ENCODE measurements at places on chromosomes 5 and 9.

DNA sequence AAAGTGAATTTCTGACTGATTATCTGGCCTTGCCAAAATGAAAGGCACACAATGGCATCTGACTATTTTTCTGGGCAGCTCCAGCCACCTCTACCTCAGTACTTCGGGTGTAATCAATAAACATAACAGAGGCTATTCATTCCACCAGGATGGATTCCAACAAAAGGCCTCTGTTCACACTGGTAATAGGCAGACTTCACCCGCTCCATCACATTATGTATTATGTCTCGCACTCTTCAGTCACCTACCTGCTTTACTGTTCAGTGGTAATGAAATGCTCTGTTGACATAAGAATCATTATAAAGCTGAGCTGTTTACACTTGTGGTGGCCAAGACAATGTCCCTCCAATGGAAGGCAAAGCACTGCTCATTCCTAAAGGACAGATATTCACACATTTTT lies 1333.7 kb upstream of the WWC1 start:
- no peak for DNase-seq

DNA sequence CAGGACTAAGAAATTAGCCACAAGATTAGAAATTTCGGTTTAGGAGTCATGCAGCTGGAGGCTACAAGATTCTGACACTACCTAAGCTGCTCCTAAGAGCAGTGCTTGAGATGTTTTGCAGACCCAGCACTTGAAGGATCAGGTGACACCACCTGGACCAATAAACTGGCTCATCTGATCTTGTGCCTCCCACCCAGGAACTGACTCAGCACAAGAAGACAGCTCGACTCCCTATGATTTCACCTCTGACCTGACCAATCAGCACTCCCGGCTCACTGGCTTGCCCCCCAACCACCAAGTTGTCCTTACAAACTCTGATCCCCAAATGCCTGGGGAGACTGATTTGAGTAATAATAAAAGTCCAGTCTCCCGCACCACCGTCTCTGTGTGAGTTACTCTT lies 170.4 kb downstream of the TTC39B start:
- no peak for DNase-seq

GRCh38 chr9:35490155-35490909 lies 421 bp downstream of the RUSC2 start:
- DNase-seq, result no peak

DNA sequence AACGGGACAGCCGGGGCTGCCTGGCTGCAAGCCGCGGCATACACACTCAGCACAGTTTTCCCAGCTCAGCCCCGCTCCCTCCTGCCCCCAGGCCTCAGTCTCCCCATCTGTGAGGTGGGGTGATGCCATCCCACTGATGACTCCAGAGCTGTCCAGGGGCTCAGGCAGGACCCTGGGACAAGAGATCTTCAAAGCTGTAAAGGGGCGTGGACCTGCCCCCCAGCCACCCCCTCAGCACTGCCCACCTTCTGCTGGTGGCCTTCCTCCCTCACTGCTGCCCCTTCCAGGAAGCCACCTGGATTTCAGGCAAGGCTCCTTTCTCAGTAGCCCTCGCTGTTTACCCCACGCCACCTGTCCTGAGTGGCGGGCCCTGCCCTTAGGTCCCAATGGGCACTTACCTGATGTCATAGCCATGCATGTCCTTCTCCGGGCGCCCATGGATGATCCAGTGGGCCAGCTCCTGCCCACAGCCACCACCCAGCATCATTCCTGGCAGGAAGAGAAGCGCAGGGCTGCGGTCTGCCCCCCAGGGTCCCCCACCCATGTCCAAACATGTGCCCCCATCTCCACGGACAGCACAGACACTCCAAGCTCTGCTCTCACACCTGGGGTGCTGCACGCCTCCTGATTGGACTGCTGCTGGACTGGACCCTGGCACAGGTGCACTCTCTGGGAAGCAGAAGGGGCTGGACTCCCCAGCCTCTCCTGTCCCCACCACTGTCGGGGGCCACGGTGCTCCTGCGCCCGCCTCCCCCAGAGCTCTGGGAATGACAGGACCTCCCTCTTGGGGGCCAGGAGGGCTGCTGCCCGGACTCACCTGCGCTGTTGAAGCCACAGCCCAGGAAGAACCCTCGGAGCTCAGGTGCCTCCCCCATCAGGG lies 25.7 kb downstream of the SARDH start:
- no peak for DNase-seq

- no peak for DNase-seq
Observed at GRCh38 chr9:135242049-135242396, 154.6 kb downstream of the OLFM1 start.

Data from BJ (cell line).